ENCODE measurements at places on chromosomes 1 and 21. TPM values are rescaled to one million over a fixed set of nuclear protein-coding genes. Genes with fewer than 3 reads are reported as not detected.
A peak's percentile ranks its signal among the peaks of the same experiment; 100 is the strongest.

DNA sequence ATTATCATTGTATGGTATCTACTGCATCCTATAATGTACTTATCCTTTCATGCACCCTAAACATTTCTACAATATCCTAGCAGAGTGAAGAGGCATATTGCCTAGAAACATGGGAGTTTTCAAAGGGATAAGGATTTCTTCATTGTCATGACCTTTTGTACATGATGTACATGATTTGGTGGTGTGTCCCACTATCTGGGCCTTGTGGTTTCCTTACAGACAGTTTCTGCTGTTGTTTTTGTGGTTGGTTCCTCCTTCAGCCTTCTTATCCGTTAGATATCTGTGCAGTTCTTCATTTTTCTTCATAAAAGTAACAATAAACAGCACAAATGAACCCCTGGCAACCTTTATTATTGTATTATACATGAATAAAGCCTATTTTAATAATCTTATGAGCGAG is 70.4 kb upstream of the BACH1 start:
- DNase-seq = no peak

DNA sequence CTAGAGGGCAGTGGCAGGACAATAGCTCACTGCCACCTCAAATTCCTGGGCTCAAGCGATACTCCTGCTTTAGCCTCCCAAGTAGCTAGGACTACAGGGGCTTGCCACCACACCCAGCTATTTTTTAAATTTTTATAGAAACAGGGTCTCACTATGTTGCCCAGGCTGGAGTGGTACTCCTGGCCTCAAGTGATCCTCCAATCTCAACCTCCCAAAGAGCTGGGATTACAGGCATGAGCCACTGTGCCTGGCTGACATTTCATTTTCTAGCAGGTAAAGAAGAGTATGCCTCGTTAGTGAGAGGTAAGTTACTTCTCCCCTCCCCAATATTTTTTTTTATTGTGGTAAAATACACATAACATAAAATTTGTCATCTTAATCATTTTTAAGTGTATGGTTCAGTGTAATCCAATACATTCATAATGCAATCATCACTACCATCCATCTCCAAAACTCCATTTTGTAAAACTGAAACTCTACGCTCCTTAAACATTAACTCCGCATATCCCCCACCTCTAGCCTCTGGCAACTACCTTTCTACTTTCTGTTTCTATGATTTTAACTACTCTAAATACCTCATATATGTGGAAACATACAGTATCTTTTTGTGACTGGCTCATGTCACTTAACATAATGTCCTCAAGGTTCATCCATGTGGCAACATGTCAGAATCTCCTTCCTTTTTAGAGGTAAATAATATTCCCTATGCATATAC is 22.4 kb downstream of the ZZZ3 start:
- no peak for DNase-seq

- DNase-seq = no peak
Observed at GRCh38 chr1:164719676-164720439, 160.9 kb downstream of the PBX1 start.

DNA sequence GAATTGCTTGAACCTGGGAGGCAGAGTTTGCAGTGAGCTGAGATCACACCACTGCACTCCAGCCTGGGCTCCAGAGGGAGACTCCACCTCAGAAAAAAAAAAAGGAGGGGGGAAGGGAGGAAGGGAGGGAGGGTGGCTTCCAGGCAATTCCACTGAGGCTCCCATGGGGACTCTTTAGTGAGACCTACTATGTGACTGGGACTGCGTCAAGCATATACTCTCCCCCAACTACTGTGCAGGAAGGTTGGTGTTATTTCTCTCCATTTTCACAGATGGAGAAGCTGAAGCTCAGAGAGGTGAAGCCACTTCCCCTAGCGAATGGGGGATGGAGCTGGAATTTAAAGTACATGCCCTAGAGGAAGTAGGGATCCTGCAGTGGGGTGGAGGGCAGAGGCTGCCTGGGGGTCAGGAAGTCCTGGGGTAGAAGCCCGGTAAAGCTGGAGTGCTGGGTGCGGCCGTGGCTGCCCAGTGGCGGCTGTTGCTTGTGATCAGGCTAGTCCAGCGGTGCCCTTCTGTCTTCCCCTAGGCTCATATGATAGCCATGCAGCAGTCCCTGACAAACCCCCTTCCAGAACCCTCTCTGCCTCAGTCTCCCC is 40.3 kb downstream of the RAP1GAP start:
- no peak for DNase-seq

- DNase-seq = peak; percentile 48
Observed at GRCh38 chr1:79079770-79080169, 73.2 kb upstream of the ADGRL4 start.

DNA sequence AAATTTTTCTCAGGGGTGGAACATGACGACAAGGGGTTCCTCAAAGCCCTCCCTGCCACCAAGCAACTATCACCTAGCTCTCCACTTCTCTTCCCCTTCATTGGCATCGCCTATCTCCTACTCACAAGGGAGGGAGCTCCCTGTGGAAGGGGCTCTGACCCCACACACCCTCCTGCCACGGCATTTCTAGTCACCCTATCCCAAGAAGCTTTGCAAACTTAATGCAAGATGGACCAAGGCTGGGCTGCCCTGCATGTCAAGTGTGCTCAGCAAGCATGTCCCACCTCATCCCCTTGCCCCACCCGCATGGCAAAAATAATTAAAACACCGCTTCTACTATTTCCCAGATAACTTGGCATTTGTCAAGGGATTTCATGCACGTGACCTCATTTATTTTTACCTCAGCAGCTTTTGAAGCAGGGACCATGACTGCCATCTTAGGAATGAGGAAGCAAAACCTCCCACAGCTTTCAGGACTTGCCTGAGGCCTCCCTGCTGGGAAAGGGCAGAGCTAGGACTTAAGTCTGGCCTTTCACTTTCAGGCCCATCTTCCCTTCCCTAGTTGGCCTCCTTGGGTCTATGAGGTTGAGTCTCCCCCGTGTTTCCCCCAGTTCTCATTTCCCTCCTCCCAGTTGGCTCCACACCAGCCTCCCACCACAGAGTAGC is 161.3 kb downstream of the TSEN15 start:
- peak; percentile 28 for DNase-seq

GRCh38 chr1:192516776-192517297 is 58.7 kb upstream of the RGS1 start:
- DNase-seq = no peak

DNA sequence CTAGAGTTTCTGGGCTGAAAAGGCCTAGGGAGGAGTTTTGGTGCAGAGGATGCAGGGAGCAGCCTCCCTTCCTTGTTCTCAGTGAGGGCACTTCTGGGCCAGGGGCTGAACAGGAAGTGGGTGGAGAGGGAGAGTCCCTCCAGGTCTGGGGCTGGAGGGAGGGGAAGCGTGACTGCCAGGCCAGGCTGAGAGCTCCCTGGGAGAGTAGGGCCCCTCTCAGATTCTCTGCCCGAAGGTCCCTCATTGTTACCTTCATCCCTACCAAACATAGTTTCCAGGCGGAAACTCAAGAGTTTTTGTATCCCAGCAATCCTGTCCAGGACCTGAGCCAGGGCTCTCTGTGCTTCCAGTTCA is 36.8 kb downstream of the CITED4 start:
- DNase-seq = no peak

KCNJ15 gene
- polyA plus RNA-seq = 269 TPM

TINAGL1 gene
- polyA plus RNA-seq = 31.0 TPM

LIN28A gene
- 0.15 TPM for polyA plus RNA-seq

ARV1 gene
- 29.0 TPM for polyA plus RNA-seq

KCNQ4 gene
- 2.0 TPM for polyA plus RNA-seq

NKAIN1 gene
- 3.4 TPM for polyA plus RNA-seq

HDGF gene
- 248 TPM for polyA plus RNA-seq

All from left kidney (tissue), 8 donors.